ENCODE measurements at places on chromosomes 4 and X. TPM values are rescaled to one million over a fixed set of nuclear protein-coding genes. Genes with fewer than 3 reads are reported as not detected.
A peak's percentile ranks its signal among the peaks of the same experiment; 100 is the strongest.

Gene GYG2
- 17.8 TPM for polyA plus RNA-seq

Gene SOD3
- 12.1 TPM for polyA plus RNA-seq

Gene CXXC4
- 9.4 TPM for polyA plus RNA-seq

Gene PI4K2B
- polyA plus RNA-seq = 13.4 TPM

GRCh38 chr4:5619913-5620625 lies 88.3 kb downstream of the EVC2 start:
- DNase-seq = no peak

- DNase-seq = no peak
Measured at GRCh38 chr4:8493484-8493883, 52.9 kb downstream of the TRMT44 start.

GRCh38 chrX:20067709-20068561 lies 48.8 kb downstream of the MAP7D2 start:
- DNase-seq = peak; percentile 22

DNA sequence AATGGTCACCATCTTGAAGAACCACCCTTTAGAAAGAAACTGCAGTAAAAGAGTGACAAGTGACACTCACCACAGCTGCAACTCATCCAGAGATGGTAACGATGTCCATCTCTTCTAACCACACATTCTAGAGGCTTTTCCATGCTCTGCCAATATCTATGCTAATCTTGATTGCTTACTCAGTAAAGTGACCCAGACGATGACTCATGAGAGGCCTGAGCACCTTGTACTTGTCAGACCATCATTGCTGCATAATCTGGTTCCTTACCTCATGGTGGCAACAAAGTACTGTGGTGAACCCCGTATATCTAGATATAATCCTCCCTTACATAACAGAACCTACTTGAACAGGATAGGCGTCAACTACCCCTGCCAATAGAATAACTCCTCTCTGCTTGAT lies 75.6 kb downstream of the CCNG2 start:
- DNase-seq = no peak

GRCh38 chrX:28625223-28625622 lies 38.0 kb downstream of the IL1RAPL1 start:
- no peak for DNase-seq

- no peak for DNase-seq
Measured at GRCh38 chrX:68115371-68115770, 317.9 kb downstream of the OPHN1 start.

Gene GRIA2
- polyA plus RNA-seq = 1.1 TPM

GRCh38 chr4:104424475-104424941 lies 70.2 kb downstream of the CXXC4 start:
- DNase-seq = no peak

GRCh38 chrX:10240918-10241317 lies 84.1 kb downstream of the CLCN4 start:
- no peak for DNase-seq

Gene EGF
- 2.0 TPM for polyA plus RNA-seq

Gene KIT
- polyA plus RNA-seq = 16.9 TPM

DNA sequence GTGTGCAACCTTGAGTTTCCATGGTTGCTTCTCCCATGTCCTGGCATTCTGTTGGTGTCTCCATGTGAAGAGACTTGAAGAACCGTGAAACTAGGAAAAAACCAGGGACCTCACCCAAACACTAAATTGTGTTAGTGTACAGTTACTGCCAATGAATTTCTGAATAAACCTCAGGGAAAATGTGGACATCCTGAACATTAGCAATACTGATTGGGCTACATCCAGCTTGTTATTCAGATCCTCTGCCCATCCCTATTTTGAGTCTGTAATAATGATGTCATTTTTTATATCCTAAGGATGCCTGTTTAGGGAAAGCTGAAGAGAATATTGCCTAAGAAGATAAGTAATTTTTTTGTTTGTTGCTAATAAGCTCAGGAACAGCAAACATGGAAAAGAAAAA lies 262.7 kb downstream of the TMA16 start:
- DNase-seq = no peak

DNA sequence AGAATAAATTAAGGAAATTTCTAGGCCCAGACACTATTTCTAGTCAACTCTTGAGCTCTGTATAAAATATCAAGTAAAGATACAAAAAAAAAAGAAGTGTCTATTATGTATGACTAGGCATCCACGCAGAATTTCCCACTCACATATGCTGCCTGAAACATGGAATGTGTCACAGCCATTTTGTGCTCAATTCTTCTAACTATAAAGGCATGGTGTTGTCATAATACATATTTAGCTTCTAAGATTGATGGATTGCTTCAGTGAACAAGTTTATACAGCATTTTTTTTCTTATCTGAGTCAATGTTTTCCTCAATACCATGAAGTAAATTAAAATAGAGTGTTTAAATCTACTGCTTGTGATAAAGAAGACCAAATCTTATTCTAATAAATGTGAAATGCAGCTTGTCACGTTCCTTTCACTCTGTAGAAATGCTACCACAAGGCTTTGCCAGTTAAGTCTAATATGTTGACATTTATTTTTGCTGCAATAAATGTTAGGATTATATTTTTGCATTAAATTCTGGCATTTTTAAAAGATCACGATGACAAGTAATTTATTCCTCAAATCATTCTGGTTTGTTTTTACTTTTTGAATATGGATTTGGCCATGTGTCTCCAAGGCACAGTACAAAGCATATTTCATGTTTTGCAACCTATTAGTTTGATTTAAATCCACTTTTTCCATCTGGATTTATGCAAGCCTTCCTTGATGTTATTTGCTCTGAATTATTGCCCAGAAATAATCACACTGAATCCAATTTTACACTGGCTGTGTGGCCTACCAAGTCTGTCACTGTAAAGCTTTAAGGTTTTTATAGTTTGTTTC lies 1829.0 kb upstream of the PCDH7 start:
- no peak for DNase-seq

- DNase-seq = no peak
Measured at GRCh38 chr4:163582703-163583102, 88.2 kb downstream of the TMA16 start.

DNA sequence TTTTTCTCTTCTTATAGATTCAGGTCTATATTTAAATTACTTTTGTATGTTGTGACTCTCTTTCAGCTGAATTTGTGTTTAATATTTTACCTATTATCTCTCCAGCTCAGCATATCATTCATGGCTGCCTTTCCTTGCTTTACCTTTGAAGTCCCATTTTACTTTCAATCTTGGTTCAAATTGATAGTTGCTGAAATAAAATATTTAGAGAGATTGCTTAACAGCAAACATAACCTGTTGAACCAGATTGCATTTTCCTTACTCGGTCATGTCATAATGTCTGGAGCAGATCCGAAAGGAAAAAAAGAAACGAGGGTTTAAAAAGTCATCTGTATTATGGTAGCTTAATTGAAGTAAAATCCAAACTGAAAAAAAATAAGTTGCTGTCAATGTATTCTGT lies 94.1 kb downstream of the IL1RAPL2 start:
- no peak for DNase-seq

Gene PRSS12
- 9.1 TPM for polyA plus RNA-seq

DNA sequence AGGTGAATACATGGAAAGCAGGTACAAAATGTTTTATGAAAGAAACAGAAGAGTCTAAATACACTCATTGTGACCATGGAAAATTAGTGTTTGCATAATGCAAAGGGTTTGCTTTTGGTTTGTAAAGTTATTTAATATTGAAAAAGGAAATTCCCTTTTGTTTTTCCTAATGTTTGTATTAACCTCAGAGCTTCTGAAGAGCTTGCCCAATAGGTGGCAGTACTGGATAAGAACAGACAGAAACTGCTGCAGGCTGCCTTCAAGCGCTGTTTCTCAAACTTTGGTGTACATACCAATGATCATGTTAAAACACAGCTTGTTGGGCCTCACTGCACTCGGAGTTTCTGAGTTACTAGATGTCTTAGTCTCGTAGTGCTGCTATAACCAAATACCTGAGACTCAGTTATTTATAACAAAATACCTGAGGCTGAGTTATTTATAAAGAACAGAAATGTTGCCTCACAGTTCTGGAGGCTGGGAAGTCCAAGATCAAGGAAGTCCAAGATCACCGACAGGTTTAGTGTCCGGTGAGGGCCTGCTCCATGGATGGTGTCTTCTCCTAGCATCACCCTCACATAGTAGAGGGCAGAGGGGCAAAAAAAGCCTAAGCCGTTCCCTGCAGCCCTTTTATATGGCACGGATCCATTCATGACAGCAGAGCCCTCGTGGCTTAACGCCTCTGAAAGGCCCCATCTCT lies 54.2 kb downstream of the SUPT20HL2 start:
- DNase-seq = no peak

Gene TMPRSS11F
- polyA plus RNA-seq = 0.08 TPM

GRCh38 chr4:78162342-78162741 lies 105.2 kb downstream of the FRAS1 start:
- DNase-seq = no peak

- no peak for DNase-seq
Measured at GRCh38 chr4:173288296-173288695, 45.9 kb downstream of the HMGB2 start.

Gene ZIC3
- not detected for polyA plus RNA-seq

DNA sequence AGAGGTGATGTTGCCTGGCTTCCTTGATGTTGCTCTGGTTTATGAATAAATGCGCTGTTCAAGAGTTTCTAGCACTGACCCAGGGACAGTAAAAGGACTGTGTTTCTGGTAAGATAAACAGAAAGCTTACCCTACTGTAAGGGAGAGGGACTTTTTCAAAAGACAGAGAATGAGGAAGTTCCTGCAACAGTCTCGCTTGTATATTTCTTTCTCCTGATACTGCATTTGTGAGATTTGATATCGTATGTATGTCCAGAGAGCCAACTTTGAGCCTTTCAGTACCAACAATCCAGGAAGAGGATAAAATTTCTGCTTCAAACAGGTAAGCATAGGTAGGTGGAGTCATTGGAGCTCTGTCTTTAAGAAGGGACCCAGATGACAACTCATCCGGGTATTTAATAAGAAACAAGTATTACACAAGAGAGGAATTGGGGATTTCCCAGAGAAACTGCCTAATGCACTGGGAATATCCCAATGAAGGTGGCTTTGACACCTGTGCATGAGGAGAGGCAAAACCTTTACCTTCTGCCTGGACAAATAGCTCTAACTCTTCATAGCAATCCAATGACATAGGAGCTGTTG lies 773 bp downstream of the DAPP1 start:
- no peak for DNase-seq

GRCh38 chrX:130658310-130658709 lies 244.7 kb downstream of the ENOX2 start:
- no peak for DNase-seq

DNA sequence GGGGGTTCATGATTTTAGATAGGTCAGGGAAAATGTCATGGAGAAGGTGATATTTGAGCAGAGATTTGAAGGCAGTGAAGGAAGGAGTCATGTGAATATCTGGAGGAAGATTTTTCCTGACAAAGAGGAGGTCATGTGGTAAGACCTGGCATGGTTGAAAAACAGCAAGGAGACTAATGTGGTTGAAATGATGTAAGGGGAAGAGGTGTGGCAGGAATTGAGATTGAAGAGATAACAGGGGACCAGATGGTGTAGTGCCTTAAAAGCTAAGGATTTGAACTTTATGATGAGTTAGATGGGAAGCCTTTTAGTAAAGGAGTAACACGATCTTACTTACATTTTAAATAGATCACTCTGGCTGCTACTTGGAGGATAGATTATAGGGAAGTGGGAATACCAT lies 210.9 kb downstream of the RTL9 start:
- no peak for DNase-seq

DNA sequence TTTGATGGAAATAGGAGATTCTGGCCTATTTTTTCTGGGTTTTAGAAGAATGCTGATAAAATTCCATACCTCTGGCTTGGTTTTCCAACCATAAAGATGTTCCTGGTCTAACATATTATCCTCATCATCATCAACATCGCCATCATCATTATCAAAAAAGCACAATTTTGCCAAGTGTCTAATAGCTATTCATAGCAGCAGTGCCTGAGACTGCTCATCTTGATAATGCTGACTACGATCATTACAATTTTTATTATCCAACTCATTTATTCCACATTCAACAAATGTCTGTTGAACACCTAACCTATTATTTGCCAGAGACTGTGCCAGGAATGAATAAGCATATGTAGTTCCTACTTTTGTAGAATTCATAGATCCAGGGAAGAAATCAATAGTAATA lies 303.5 kb upstream of the GATB start:
- no peak for DNase-seq

Gene CT45A6
- polyA plus RNA-seq = not detected

Gene PNMA5
- 0.30 TPM for polyA plus RNA-seq

DNA sequence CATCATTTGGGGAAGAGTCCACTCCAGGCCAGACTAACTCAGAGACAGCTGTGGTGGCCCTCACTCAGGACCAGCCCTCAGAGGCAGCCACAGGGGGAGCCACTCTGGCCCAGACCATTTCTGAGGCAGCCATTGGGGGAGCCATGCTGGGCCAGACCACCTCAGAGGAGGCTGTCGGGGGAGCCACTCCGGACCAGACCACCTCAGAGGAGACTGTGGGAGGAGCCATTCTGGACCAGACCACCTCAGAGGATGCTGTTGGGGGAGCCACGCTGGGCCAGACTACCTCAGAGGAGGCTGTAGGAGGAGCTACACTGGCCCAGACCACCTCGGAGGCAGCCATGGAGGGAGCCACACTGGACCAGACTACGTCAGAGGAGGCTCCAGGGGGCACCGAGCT lies 3.3 kb upstream of the ERAS start:
- DNase-seq = no peak

GRCh38 chr4:124913237-124913636 lies 200.7 kb upstream of the ANKRD50 start:
- DNase-seq = no peak

DNA sequence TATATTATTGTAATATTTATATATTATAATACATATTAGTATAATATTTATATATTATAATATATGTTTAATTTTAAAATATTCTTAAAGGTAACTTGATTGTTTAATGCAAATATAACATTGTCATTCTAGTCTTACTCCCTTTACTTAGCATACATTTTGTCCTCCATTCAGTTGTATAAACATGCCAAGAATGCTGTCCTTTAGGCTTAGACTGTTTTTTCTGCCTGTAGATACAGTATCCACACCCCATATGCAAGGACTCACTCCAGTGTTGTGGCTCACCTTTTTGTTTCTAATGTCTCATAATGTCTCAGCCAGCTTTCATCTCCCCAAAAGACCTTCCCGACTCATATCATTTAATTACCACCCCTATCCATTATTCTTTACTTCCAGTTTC lies 2110.0 kb downstream of the PCDH7 start:
- DNase-seq = no peak

GRCh38 chr4:48445704-48446103 lies 37.4 kb upstream of the SLC10A4 start:
- DNase-seq = no peak

GRCh38 chr4:11635342-11635741 lies 206.6 kb upstream of the HS3ST1 start:
- no peak for DNase-seq

GRCh38 chr4:24625091-24625490 lies 40.7 kb upstream of the DHX15 start:
- no peak for DNase-seq

GRCh38 chr4:103664436-103665075 lies 55.2 kb downstream of the TACR3 start:
- no peak for DNase-seq

Gene C4orf46
- 21.3 TPM for polyA plus RNA-seq

DNA sequence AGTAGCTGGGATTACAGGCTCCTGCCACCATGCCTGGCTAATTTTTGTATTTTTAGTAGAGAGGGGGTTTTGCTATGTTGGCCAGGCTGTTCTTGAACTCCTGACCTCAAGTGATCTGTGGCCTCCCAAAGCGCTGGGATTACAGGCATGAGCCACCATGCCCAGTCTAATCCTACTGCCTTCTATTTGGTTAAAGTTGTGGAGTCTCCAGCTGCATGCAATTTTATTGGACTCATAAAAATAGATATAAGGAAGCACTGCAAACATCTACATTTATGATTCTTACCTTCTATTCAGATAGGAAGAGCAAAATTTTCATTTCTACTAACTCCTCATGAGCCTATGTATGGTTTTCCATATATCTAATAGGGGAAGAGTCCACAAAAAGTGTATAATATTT lies 13.7 kb downstream of the RIPPLY1 start:
- no peak for DNase-seq
